ENCODE measurements at places on chromosomes 3 and 15. TPM values are rescaled to one million over a fixed set of nuclear protein-coding genes. Genes with fewer than 3 reads are reported as not detected.

GOLGA6B gene
- not detected for polyA plus RNA-seq

LMAN1L gene
- polyA plus RNA-seq = not detected

GCNT3 gene
- polyA plus RNA-seq = 6.8 TPM

AP3B2 gene
- not detected for polyA plus RNA-seq

NEO1 gene
- 8.4 TPM for polyA plus RNA-seq

DENND6A gene
- 11.1 TPM for polyA plus RNA-seq

DNA sequence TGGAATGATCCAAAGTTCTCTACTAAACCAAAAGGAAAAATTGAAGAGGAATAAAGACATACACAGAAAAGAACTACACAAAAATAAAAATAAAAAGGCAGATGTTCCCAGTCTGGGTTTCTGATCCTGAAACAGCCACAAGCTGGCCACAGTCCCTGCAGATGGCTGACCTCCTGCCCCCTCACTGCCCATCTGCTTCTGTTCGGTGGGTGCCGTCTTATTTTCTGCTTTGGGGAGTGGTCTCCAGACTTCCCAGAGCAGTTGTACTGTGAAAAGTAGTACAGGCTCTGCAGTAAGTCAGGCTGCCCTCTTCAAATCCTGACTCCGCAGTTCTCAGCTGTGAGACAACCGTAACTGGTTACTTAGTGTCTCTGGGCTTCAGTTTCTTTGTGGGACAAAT is 94.5 kb downstream of the ARNT2 start:
- DNase-seq = no peak

DNA sequence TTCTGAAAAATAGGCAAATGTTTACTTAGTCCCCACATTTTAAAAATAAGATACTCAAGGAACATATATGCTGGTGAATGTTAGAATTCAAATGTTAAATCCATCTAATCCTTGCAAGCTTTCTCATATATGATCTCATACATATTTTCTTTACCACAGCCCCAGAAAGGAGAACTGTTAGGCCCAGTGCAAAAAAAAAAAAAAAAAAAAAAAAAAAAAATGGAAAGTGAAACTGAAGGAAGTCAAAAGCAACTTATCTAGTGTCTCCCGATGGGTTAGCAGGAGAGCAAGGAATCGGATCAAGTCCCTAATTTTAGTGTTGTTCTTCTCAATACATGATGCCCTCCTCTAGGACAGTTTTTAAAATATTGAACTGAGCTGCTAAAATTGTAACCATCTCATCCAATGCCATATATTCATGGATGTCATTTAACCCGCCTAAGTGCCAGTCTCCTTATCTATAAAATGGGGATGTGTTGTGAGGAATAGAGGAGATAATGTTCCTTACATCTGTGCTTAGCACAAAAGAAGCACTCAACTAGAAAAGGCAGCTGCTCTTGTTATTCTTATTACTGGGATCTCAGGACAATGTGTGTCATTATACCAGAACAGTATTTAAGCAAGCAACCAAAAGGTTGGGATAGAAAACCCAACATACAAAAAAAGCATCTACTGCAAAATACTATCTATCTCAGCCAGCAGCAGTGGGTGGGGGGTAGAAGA is 279.7 kb downstream of the MAGI1 start:
- DNase-seq = no peak

DNA sequence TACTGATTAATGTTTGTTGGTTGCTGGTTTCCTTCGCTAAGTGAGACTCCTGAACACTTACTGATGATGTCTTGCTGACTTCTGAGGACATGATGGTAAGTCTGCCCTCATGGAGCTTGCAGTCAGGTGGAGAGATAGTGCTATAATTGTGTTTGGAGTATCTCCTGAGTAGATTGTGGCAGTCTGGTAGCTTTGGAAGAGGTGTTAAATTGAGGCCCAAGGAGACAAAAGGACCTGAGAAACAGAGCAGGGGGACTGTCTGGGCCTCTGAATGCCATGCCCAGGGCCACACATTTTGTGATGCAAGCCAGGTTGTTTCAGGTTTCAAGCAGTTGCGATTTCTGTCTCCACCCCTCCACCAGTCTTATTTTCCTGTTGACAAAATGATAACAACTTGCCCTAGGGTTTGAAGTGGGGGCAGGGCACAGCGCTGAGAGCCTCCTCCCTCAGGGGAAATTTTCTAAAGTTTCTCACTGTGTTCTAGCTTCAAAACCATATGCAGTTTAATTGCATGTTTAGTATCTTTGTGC is 16.7 kb downstream of the SMAD3 start:
- DNase-seq = no peak

- DNase-seq = no peak
These were observed 10.5 kb downstream of the BTD start for GRCh38 chr3:15612001-15612400.

- peak; percentile 19 for DNase-seq
These were observed 23.0 kb downstream of the PAQR9 start for GRCh38 chr3:142940472-142940871.

DNA sequence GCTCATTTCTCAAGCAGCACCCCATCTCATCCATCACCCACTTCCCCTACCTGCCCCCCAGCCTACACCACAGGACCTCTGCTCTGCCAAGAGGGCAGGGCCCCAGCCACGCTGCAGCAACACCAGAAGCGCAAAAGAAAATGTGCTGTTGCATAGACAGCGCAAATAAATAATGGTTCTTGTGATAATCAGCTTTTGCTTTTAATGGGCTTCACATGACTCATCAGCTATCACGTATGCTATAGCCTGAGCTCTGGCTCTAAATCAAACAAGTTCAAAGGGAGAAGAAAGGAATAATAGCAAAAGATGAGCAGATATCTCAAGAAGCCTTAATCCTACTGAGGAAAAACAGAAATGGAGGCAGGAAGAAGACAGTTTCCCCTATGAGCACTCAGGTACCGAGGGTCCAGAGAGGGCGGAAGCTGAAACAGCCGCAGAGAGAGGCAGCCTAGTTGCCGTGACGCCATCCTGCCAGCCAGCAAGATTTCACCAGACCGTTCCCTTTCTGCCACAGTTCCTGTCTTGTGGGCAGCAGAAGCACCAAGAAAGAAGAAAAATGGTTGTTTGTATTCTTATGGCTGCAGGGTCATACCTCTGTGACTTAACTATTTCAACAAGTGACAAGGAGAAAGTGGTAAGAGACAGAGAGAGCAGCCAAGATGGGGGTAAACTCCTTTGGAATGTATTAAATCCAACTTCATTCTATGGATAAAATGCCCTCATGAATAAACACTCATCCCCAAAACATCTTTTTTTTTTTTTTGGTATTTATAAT is 22.0 kb downstream of the RAB27A start:
- no peak for DNase-seq

DNA sequence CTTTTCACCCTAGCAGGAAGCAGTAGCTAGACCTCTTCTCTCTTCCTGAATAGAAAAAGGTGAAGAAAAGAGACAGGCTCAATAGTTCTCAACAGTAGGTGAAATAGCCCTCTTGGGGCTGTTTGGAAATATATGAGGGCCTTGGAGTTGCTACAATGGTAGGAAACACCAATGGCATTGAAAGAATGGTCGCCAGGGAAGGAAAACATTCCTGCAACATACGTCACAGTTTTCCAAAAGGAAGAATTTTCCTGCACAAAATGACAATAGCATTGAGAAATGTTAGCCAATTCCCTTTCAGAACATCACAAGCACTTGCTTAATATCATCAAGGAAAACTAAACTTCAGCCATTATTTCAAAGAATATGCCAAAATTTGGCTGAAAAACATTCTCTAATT is 484.5 kb downstream of the IGSF11 start:
- no peak for DNase-seq

DNA sequence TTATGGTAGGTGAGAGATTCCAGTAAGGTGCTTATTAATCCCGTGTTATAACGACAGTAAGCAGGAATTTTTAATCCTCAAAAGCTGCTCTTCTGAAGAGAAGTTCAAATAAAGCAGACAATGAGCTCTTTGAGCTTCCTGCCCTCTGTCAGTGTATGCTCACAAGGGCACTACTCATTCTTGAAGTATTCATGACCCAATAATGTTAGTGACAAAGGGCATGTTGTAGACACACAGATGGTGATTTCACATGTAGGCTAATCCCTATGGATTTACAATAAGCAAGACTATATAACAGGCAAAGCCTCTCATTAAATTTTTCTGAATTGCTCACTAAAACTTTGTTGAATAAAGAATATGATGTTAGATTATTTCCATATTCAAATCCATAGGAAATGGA is 578.6 kb downstream of the RSL24D1 start:
- peak; percentile 78 for DNase-seq

DNA sequence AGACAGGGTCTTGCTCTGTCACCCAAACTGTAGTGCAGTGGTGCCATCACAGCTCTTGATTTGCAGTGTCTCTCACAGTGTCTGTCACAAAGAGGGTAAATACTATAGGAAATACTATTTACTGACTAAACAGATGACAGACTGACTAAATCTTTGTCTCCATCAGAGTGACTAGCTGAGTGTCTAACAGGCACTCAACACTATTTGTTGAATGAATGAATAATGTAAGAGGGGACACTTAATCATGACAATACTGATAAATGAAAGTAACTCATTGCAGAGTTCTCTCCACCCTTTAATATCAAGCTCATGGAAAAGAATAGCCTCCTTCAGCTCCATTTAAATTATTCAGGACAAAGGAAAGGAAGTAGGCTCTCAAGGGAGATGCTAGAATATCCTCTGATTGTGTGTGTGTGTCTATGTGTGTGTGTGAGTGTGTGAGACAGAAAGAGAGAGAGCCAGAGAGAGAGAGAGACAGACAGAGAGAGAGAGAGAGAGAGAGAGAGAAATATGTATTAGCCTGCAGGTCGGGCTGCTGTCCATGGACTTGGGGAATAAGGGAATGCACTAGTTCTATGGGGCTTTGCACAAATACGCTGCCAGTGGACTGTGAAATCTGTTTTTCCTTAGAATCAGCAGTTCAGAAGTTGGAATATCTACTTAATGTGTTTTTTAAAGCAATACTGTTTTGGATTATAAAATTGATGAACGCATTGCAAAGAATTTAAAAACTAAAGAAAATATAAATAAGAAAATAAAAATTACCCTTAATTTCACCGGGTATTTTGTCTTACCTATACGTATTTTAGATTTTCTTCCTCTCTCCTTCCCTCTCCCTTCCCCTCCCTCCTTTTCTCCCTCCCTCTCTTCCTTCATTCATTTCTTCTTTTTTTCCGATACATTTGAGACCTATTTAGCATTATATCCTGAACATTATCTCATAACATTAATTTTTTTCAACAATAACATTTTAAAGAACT is 132.9 kb upstream of the LRIG1 start:
- DNase-seq = no peak

GRCh38 chr3:4755566-4755965 is 223.7 kb upstream of the BHLHE40 start:
- DNase-seq = no peak

- DNase-seq = no peak
These were observed 167.2 kb downstream of the KCNMB2 start for GRCh38 chr3:178703268-178703975.

DNA sequence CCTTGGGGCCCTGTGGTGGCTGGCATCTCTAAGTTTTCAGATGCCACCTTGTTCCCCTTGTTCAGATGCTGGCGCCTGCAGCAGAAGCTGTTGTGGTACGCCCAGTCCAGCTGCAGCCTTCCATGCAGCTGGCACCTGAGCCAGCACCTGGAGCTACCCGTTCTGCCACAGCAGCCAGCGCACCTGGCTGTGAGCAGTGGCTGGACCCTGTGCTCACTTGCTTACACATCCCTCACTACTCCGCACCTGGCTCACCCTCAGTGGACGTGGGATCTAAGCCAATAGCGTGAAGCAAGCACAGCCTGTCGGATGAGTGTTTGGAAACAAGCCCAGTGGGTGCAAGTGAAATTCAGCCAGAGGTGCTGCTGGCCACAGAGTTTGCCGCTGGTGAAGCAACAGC is 607.5 kb upstream of the BCHE start:
- no peak for DNase-seq

DNA sequence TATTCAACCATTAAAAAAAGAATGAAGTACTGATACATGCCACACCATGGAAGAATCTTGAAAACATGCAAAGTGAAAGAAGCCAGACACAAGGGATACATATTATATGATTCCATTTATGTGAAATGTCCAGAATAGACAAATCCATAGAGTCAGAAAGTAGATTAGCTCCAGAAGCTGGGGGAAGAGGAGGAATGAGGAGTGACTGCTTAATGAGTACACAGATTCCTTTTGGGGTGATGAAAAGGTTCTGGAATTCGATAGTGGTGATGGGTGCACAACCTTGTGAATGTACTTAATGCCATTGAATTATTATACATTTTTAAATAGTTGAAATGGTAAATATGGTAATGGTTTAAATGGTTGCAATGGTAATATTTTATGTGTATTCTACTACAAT is 90.6 kb upstream of the SPATA12 start:
- DNase-seq = no peak

DNA sequence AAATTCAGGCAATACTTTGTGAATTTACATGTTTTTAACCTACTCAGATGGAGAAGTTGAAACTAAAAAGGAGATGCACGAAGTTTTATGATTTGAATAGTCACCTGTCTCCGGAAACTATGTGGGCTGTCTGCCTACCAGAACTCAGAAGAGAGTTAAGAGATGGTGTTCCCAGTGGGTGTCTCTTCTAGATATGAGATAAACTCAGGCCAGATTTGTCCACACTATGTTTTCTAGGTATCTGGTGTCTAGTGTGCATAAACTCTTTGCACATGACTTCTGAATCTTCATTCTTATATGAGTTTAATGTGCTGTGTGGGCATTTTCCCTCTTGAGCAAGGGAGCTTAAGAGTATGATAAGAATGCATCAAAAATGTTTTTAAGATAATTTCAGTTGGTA is 222.8 kb downstream of the FOXP1 start:
- DNase-seq = no peak

GRCh38 chr15:70262591-70263274 is 165.0 kb upstream of the TLE3 start:
- no peak for DNase-seq

GRCh38 chr15:45231132-45231531 is 20.9 kb upstream of the SLC28A2 start:
- no peak for DNase-seq

DNA sequence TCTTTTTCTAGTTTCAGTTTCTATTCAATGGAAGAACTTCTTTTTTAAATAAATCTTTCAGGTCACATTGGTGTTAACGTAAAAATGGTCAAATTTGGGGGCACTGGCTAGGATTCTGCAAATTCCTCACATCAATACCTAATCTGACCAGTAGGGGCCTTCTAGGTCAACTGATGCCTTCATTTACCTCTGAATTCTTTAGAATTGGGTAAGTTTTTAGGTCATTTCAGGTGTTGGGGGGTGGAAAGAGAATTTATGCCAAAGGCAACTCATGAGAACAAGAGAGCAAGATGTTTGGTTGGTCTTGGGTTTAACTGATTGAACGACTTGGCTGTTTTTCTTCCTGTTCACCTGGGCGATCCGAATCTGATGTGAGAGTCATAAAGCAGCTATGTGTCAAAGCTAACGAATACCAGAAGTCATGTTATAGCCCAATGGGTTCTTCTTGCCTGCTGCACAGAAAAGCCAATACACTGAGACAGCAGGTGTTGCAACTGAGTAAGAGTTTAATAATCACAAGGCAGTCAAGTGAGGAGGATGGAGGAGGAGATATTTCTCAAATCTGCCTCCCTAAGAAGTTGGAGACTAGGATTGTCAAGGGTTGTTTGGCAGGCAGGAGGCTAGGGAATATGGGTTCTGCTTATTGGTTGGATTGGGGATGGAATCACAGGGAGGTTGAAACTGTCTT is 15.3 kb downstream of the LRRC49 start:
- no peak for DNase-seq

GRCh38 chr3:67685499-67685898 is 31.1 kb upstream of the SUCLG2 start:
- DNase-seq = no peak
